ENCODE measurements at places on chromosomes 3 and 15.

GRCh38 chr3:73188707-73189106, 127.2 kb downstream of the EBLN2 start:
- no peak for DNase-seq

DNA sequence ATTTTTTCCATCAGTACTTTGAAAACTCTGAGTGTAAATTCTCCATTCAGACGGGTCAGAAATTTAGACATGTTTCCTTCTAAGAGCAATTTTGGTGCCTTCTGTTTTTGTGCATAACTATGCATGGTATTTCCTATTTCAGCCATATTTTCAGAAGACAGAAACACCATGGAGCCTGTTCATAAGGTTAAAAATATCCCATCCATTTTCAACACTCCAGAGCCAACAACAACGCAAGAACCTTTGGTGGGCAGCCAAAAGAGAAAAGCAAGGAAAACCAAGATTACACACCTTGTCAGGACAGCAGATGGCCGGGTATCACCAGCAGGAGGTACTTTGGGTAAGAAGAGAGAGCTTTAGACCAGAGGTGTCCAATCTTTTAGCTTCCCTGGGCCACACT, 275.6 kb downstream of the BBX start:
- no peak for DNase-seq

- no peak for DNase-seq
Measured at GRCh38 chr15:73709686-73710085, 25.5 kb downstream of the CD276 start.

- no peak for DNase-seq
Measured at GRCh38 chr15:40240619-40241221, 1.9 kb downstream of the PAK6 start.

GRCh38 chr3:136818769-136819391, at the start of gene SLC35G2:
Gene SLC35G2, plus strand, starts transcription at chr3:136819126. Its CDS starts 35,335 bp downstream, at chr3:136854461.
- DNase-seq: no peak
